ENCODE measurements at places on chromosomes 3 and 15. TPM values are rescaled to one million over a fixed set of nuclear protein-coding genes. Genes with fewer than 3 reads are reported as not detected.
A peak's percentile ranks its signal among the peaks of the same experiment; 100 is the strongest.

The GOLGA6B gene
- total RNA-seq = 0.27 TPM

GRCh38 chr3:46848271-46849044 is 14.8 kb downstream of the MYL3 start:
- no peak overlapping the region for H3K27ac ChIP-seq
- peaks cover 11% of the 10 kb centered on the region for H3K4me1 ChIP-seq
- H3K4me3 ChIP-seq = no peak overlapping the region

GRCh38 chr3:10223676-10224639 is 24.3 kb upstream of the TATDN2 start:
- peaks cover 30% of the 10 kb centered on the region for H3K4me1 ChIP-seq
- DNase-seq = no peak
- peaks cover 8% of the 10 kb centered on the region for H3K36me3 ChIP-seq
- H3K27me3 ChIP-seq = no peaks in the 10 kb centered on the region
- H3K27ac ChIP-seq = no peak overlapping the region
- no peak overlapping the region for H3K4me3 ChIP-seq

GRCh38 chr3:42581400-42581708 is 413 bp downstream of the SEC22C start:
- H3K36me3 ChIP-seq = peaks cover 4% of the 10 kb centered on the region
- no peak for DNase-seq
- peaks cover 25% of the 10 kb centered on the region for H3K4me1 ChIP-seq
- peak overlapping the region; percentile 92 for H3K27ac ChIP-seq
- no peaks in the 10 kb centered on the region for H3K27me3 ChIP-seq
- peak overlapping the region; percentile 86 for H3K4me3 ChIP-seq

The SEMA6D gene
- not detected for total RNA-seq

- H3K27me3 ChIP-seq = no peaks in the 10 kb centered on the region
- H3K36me3 ChIP-seq = no peaks in the 10 kb centered on the region
- no peaks in the 10 kb centered on the region for H3K4me1 ChIP-seq
- H3K4me3 ChIP-seq = no peak overlapping the region
- no peak overlapping the region for H3K27ac ChIP-seq
Measured at GRCh38 chr15:73127302-73127936, 75.2 kb downstream of the NEO1 start.

DNA sequence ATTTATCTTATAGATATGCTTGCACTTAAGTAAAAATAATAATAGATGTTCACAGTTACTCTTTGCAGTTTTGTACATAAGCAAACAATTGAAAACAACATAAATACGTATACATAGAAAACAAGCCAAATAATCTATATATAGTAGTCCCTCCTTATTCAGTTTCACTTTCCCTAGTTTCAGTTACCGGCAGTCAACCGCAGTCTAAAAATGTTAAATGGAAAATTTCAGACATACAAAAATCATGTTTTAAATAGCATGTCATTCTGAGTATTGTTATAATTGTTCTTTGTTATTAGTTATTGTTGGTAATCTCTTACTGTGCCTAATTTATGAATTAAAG is 262.0 kb downstream of the CGGBP1 start:
- H3K27ac ChIP-seq = no peak overlapping the region
- no peaks in the 10 kb centered on the region for H3K4me1 ChIP-seq
- no peak for DNase-seq
- peaks cover 3% of the 10 kb centered on the region for H3K27me3 ChIP-seq
- H3K36me3 ChIP-seq = no peaks in the 10 kb centered on the region
- no peak overlapping the region for H3K4me3 ChIP-seq

- peaks cover 18% of the 10 kb centered on the region for H3K4me1 ChIP-seq
- no peak for DNase-seq
- no peak overlapping the region for H3K4me3 ChIP-seq
- H3K27ac ChIP-seq = no peak overlapping the region
- no peaks in the 10 kb centered on the region for H3K36me3 ChIP-seq
- H3K27me3 ChIP-seq = no peaks in the 10 kb centered on the region
Measured at GRCh38 chr15:90419738-90420406, 31.8 kb downstream of the IQGAP1 start.

GRCh38 chr15:42788725-42789124 is 51.8 kb upstream of the CDAN1 start:
- no peak overlapping the region for H3K4me3 ChIP-seq
- no peak for DNase-seq
- H3K27ac ChIP-seq = no peak overlapping the region
- H3K36me3 ChIP-seq = no peaks in the 10 kb centered on the region

DNA sequence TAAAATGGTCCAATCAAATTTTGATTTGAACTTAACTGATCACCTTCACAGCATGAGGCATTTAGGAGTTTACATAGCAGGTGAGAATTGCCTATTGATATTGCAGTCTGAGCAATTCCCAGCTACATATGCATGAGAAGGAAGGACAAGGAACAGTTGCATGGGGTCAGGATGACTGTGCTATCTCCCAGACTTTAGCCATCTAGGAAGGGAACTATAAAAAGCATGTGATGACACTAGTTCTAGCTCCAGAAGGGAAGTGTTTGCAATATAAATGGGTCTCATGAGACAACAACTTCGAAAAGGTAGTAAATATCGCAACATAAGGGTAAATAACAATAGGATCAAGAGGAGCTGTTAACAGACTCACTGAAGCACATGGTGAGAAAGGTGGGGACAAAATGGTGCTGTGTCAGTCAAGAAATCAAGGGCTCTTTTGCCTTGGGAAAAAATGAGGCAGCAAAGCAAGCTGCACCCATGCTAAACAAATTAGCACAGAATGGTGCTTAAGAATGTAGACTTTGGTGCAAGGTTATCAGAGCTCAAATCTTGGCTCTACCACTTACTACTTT is 90.4 kb upstream of the SLC2A2 start:
- no peaks in the 10 kb centered on the region for H3K4me1 ChIP-seq
- DNase-seq = no peak
- H3K27me3 ChIP-seq = no peaks in the 10 kb centered on the region

DNA sequence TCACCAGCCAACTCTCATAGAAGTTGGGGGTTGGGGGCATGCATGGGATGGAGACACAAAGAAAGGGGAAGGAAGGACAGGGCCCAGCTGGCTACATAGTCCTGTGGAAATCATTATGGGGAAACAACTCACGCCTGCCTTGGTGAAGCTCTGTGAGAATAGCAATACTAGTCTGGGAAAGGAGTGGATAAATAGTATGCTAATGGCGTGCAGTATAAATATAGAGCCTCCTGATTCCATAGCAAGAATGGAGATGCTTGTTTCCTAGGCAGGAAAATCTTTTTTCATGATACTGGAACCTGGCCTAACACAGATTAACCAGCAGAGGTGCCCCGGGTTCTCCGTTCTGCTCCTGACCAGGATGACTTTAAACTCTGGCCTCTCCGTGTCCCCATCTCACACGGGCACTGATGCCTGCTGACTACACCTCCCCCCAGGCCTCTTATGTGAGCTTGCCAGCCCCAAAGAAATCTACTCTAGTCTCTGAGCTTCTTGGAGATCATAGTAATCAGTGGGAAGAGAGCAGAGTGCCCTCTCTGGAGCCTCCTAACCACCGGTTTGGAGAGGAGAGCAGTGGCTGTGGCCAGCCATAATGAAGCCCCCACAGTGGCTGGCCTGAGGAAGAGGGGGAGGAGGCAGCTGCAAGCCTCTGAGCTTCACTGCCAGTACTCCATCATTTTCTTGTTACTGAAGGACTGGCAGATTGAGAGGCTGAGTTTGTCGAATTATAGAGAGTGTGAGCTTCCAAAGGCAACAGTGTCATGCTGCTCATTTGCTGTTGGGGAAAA is 355.0 kb upstream of the SEMA6D start:
- no peaks in the 10 kb centered on the region for H3K27me3 ChIP-seq
- no peak overlapping the region for H3K4me3 ChIP-seq
- no peak for DNase-seq
- H3K36me3 ChIP-seq = no peaks in the 10 kb centered on the region

- DNase-seq = no peak
- H3K4me1 ChIP-seq = no peaks in the 10 kb centered on the region
- H3K27me3 ChIP-seq = no peaks in the 10 kb centered on the region
- no peak overlapping the region for H3K27ac ChIP-seq
- no peak overlapping the region for H3K4me3 ChIP-seq
- no peaks in the 10 kb centered on the region for H3K36me3 ChIP-seq
Measured at GRCh38 chr3:58261954-58262666, 24.5 kb downstream of the ABHD6 start.

- H3K4me3 ChIP-seq = no peak overlapping the region
- no peaks in the 10 kb centered on the region for H3K27me3 ChIP-seq
- no peaks in the 10 kb centered on the region for H3K4me1 ChIP-seq
- H3K27ac ChIP-seq = no peak overlapping the region
- no peaks in the 10 kb centered on the region for H3K36me3 ChIP-seq
Measured at GRCh38 chr3:164890061-164890460, 188.2 kb downstream of the SI start.

GRCh38 chr15:39357480-39358268 is 223.2 kb upstream of the THBS1 start:
- no peak overlapping the region for H3K4me3 ChIP-seq
- H3K36me3 ChIP-seq = no peaks in the 10 kb centered on the region
- no peaks in the 10 kb centered on the region for H3K27me3 ChIP-seq
- H3K27ac ChIP-seq = no peak overlapping the region
- no peaks in the 10 kb centered on the region for H3K4me1 ChIP-seq

DNA sequence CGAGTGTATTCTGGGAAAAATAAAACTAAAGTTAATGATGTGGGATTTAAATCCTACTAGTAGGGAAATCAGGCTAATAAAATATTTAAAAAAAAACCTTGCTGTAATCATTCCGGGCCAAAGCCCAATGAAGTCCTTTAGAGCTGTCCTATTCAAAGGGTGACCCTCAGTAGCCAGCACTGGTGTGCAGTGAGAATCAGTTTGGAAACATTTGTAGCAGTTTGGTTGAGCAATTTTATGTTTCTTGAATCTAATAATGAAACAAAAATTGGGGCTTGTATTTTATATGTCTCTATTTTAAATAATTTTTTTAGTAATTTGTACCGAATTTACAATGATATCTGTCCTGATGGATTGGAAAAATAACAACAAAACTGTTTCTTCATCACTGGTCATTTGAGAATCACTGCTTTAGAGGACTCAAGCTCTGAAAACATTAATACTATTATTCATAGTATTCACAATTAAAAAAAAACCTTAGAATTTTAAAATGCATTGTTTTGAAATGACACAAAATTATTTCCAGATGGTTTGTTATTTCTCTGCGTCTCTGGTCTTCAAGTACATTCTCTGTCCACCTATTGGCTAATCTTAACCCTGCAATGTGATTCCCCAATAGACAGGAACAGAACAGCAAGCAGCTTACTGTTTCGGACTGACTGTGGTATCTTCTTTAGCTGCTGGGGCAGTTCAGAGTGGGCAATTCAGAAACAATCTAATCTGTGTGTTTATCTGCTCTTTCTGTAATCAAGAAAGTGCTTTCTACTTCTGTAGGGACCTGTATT is 71.2 kb downstream of the OTOL1 start:
- no peak for DNase-seq
- H3K4me3 ChIP-seq = no peak overlapping the region
- H3K36me3 ChIP-seq = no peaks in the 10 kb centered on the region
- H3K27ac ChIP-seq = no peak overlapping the region

- peak within 1 kb of the TSS; percentile 90 for H3K27ac ChIP-seq
- DNase-seq = peak; percentile 76
- H3K36me3 ChIP-seq = no peaks in the 10 kb centered on the region
- H3K4me1 ChIP-seq = peaks cover 44% of the 10 kb centered on the region
Measured at GRCh38 chr15:90101969-90102890, at the start of gene IDH2. IDH2 (minus strand) TSS chr15:90102468; CDS start chr15:90102390, 78 bp downstream.

- no peaks in the 10 kb centered on the region for H3K36me3 ChIP-seq
- no peaks in the 10 kb centered on the region for H3K4me1 ChIP-seq
- no peak for DNase-seq
- no peak overlapping the region for H3K4me3 ChIP-seq
Measured at GRCh38 chr3:127483005-127483641, 107.4 kb downstream of the TPRA1 start.

DNA sequence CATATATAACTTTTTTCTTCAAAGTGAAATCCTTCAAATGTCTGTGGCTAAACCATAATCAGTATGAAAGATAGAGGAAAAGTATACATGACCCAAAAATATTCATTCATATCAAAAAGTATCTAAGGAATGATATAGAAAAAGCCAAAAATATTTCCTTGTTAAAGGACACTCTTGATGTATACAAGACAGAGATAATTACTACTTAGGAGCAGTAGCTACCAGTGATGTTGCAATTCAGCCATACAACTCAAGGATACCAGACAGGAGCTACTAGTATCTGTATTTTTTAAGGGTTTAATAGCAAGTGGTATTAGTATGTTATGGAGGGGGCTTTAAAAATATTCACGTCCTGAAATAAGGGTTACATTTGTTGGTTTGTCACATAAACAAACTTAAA is 37.0 kb downstream of the FBXL22 start:
- no peaks in the 10 kb centered on the region for H3K27me3 ChIP-seq
- peaks cover 42% of the 10 kb centered on the region for H3K36me3 ChIP-seq
- H3K4me1 ChIP-seq = no peaks in the 10 kb centered on the region
- DNase-seq = no peak

DNA sequence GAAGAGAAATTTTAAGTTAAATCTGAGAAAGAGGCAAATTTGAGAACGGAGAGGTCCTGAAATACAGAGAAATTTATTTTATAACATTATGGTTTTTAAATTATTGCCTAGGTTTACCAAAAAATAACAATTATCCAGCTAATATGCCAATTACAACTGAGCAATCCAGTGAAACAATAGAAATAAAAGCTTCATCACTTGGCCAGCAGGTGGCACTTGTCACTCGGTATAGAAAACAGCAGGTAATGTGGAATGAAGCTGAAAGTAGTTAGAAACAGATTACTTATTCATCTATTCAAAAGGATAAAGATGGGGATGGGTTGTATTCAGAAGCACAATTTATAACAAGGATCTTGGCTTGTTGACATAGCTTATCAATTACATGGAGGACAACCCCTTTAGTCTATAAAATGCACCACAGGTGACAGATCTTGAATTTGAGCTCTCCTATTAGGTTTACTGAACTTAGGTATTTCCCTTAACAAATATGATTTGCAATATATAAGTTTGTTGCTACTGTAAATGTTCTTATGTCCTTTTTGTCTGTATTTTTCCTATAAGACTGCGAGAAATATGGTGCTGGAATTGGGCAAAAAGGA is 70.1 kb upstream of the GUCA1C start:
- H3K27me3 ChIP-seq = no peaks in the 10 kb centered on the region
- H3K36me3 ChIP-seq = no peaks in the 10 kb centered on the region
- no peaks in the 10 kb centered on the region for H3K4me1 ChIP-seq
- H3K27ac ChIP-seq = no peak overlapping the region

The GOLGA6L9 gene
- 2.7 TPM for total RNA-seq

The CHRM5 gene
- not detected for total RNA-seq

DNA sequence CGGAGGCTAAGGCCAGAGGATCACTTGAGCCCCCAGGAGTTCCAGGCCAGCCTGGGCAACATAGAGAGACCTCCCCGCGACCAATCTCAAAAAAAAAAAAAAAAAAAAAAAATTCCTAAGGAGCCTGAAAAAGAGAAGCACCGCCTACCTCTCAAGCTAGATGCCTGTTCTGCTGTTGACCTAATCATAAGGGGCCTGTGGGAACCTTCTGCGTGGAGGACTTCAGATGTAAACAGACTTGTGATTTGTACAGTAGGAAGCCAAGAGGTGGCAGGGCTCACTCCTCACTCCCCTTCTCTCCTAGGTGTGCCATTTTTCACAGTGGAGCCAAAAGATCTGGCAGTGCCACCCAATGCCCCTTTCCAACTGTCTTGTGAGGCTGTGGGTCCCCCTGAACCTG is 3.2 kb downstream of the TYRO3 start:
- peaks cover 6% of the 10 kb centered on the region for H3K27me3 ChIP-seq
- H3K36me3 ChIP-seq = no peaks in the 10 kb centered on the region
- H3K4me1 ChIP-seq = peaks cover 15% of the 10 kb centered on the region
- no peak overlapping the region for H3K4me3 ChIP-seq

- no peaks in the 10 kb centered on the region for H3K36me3 ChIP-seq
- DNase-seq = no peak
- no peak overlapping the region for H3K4me3 ChIP-seq
- no peaks in the 10 kb centered on the region for H3K27me3 ChIP-seq
- peaks cover 5% of the 10 kb centered on the region for H3K4me1 ChIP-seq
Measured at GRCh38 chr3:98903705-98904481, 2.4 kb upstream of the DCBLD2 start.
